LHCN-M2 (cell line): ENCODE measurements at places on chromosomes 1 and 21.

DNA sequence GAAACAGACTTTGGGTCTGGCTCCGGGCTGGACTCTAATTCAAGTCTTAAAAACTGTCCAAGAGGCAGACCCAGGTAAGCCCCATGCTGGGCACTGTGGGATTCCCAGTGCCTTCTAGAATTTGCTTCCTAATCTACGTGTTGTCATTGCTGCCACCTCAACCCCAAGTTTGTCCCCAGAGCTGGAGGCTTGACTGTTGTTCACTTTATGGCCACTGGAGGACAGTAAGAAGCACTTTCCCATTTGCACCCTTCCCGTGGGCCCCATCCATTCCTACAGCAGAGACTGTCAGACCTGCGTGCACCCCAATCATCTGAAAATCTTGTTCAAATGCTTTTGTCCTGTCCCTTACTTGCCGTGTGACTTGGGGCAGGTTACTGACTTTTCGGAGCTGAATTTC, 29.4 kb upstream of the VASH2 start:
- DNase-seq = no peak

DNA sequence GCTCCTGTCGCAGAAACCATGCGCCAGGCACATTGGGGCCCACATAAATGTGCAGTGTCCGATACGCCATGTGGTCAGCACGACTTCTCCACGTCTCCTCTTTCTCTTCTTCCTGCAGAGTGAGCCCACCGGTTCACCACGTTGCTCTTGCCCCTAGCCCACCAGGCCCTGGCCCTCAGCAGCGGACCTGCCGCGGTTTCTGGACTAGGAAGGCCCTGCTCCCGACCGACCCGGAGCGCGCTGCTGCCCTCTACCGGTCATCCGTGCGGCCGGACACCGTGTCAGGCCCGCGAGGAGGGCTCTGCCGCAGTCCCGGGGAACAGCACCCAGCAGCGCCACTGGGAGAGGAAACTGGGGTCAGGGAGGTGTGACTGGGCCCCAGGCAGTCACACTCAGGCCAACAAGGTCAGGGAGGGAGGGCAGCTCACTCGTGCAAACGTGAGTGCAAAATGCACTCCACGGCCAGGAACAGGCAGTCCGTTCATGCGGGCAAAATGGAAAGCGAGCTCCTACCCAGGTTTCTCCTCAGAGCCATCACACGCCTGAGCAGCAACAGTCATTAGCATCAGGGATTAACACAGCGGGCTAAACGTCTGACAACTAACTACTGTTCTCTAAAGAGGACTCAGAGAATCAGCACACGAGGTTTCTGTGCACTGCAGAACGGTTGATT, 13.7 kb downstream of the TLR5 start:
- DNase-seq = no peak

DNA sequence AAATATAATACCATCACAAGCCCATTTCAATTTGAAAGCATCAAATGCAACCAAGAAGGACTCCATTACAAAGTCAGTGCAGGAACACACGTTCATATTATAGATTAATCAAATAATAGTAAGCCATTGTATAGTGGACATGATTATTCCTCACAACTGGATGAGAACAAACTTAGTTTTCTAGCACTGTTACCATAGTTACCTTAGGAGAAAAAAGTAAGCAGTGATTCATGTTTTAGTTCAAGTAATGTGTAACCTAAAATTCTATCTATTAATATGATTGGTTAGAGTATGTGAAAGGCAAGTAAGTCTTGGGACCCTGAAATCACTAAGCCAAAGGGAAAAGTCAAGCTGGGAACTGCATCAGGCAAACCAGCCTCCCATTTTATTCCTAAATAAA, 15.2 kb downstream of the SSX2IP start:
- peak; percentile 12 for DNase-seq

DNA sequence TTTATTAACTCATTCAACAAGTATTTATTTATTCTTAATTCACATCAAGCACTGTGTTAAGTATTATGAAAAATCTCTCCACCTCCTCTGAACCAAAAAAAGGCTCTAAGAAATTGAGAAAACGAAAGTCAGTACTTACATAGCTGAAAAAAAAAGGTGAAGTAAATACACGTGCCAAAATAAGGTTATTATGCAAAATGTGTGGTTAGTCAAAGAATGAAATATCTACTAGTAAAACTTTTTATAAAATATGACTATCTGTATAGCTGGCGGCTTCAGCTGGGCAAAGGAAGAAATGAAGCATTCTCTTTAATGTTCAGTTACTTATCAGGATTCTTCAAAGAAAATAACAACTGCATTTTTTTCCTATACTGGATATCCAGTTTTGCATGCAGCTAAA, 35.5 kb upstream of the ASPM start:
- DNase-seq = no peak

GRCh38 chr21:35051287-35051818, 2.3 kb upstream of the RUNX1 start:
- DNase-seq = peak; percentile 99

GRCh38 chr21:33688353-33688752, 46.1 kb downstream of the ITSN1 start:
- no peak for DNase-seq

DNA sequence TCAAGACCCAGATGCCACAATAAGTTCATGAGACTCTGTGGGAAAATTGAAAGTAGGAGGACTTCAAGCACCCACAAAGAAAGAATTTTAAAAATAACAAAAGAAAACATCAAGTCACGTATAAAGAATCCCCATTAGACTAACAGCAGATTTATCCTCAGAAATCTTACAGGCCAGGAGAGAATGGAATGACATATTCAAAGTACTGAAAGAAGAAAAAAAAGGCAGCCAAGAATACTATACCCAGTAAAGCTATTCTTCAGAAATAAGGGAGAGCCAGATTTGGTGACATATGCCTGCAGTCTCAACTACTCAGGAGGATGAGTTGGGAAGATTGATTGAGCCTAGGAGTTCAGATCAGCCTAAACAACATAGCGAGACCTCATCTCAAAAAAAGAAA, 84.3 kb upstream of the CD53 start:
- DNase-seq = no peak

GRCh38 chr1:12083766-12084165, 20.7 kb downstream of the TNFRSF8 start:
- no peak for DNase-seq

DNA sequence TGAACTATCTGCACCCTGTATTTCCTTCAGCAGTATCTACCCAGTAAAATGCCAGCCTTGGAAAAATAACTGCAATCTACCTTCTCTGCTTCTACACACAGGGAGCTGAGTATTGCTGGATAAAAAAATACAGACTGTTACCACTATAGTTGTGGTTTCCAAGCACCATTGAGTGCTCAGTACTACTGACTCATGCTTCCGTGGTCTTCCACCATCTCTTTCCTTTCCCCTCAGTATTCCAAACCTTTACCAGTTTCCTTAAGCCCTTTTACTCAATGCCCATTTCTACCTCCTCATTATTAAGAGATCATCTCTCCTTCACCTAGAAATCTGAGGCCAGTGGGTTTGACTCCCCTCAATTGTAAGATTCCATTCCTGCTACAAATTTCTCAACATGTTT, 23.8 kb downstream of the GLMN start:
- DNase-seq = peak; percentile 44

DNA sequence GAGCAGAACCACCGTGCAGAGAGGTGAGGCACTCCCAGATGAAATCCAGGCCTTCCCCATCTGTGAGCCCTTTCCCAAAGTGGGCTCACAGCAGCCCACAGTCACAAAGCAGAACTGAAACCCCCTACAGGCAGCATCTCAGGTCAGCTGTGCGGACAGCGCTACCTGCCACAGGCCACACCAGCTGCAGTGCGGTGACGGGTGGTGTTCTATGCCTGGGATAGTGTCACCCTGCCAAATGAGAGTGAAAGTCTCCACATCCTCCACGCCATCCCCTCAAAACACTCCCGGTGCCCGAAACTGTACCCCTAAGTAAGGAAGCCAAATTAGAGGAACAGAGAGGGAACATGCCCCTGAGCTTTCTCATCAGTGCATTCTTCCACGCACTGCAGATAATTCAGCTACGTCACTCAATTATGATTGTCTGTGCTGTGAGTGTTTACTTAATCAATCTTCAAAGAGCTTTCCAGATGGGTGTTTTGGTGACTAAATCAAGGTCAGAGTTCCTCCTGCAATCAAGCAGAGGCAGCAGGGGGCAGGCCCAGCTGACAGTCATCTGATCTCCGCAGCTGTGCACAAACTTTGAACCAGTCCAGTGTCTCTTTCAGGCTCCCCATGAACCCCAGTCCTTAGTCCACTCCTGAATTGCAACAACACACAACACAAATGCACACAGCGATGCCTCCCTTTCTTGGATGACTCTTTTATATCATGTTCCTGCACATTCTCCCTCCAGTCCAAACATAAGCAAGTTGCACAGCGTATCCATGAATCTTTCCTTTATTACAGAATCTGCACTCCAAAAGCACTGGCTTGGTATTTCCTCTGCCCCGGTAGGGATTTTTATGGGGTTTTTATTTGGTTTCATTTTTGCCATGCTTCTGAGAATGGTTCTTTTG, 150.0 kb downstream of the TOMM20 start:
- DNase-seq = peak; percentile 94

GRCh38 chr1:159055181-159055641, 21.4 kb downstream of the AIM2 start:
- no peak for DNase-seq

GRCh38 chr1:980602-981395, 1.1 kb downstream of the PERM1 start:
- no peak for DNase-seq

DNA sequence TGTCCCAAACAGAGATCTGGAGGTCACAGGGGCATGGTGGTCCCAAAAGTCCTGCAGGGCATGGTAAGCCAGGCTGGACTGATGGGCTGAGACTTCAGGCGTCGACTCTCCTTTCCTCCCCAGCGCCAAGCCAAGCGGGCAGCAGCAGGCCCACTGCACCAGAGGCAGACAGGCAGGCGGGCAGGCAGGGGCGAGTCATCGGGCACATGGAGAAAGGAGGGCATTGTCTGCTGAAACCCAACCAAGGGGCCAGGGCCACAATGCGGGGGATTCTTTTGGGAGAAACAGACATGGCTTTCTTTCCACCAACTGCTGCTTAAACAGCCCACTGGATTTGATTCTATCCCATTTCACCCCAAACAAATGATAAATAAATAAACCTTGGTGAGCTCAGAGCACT, 46.2 kb downstream of the TRABD2B start:
- DNase-seq = no peak

DNA sequence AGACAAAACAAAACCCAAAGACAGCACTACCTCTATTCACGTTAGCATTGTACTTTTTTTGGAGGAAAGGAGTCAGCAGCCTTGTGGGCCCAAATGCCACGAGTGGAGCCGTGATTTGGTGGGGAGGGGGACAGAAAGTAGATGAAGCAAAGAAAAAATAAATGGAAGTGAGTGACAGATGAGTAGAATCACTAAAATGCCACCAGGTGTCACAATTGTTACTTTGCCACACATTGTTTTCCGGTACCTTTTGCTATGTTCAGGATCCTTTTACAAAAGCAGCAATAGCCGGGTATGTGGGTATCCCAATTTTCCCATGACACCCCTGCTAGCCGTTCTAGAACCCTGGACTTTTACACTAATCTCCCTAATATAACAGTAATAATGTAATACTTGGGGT, 85.0 kb upstream of the AK4 start:
- no peak for DNase-seq

GRCh38 chr1:217039926-217040325, 316.7 kb upstream of the ESRRG start:
- no peak for DNase-seq

- DNase-seq = no peak
These were observed 46.1 kb upstream of the KAZN start for GRCh38 chr1:14552246-14552965.

DNA sequence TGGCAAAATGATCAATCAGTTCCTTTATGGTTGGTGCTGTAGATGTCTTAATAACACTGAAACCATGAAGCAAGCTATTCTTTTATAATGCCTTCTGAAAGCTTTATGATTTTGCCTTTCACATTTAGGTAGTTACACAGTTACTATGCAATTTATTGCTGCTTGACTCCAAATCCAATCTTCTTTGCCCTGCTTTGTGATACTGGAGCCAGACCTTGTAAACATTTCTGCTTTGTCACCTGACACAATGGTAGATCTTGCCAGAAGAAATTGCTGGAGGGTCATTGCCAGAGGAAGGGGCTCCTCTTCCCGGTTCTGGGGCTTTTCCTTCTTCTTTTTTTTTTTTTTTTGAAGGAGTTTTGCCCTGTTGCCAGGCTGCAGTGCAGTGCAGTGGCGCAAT, 40.5 kb upstream of the KLF17 start:
- DNase-seq = no peak

DNA sequence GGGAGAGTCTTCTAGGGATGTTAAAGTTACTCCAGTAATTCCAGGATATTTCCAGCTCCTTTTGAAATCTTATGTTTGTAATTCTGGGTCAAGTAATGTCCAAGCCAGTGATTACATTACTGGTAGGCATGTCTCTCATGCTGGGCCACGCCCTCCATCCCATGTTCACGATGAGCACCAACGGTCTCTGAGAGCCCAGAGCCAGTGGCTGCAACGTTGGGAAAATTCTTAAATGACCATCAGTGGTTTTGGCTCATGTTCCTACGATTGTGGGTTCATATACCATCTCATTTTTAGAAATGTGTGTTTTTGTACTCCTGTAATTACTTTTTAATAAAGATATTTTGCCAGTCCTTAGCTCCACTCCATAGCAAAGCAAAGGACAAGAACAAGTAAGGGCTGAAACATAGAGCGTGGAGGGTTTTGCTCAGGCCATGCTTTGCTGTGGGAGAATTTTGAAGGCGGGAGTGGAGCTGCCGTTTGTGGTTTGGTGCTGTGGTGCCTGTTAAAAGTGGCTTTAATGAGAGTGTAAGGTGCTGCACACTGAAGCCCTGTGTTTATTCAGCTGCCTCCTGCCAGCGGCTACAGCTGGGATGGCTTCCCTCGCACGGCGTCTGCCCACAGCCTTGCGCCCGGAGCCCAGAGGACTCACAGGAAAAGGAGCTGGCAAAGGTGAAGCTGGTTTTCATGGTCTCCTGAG, 28.9 kb downstream of the VANGL1 start:
- DNase-seq = peak; percentile 95
